ENCODE measurements at places on chromosomes 1 and 21.

DNA sequence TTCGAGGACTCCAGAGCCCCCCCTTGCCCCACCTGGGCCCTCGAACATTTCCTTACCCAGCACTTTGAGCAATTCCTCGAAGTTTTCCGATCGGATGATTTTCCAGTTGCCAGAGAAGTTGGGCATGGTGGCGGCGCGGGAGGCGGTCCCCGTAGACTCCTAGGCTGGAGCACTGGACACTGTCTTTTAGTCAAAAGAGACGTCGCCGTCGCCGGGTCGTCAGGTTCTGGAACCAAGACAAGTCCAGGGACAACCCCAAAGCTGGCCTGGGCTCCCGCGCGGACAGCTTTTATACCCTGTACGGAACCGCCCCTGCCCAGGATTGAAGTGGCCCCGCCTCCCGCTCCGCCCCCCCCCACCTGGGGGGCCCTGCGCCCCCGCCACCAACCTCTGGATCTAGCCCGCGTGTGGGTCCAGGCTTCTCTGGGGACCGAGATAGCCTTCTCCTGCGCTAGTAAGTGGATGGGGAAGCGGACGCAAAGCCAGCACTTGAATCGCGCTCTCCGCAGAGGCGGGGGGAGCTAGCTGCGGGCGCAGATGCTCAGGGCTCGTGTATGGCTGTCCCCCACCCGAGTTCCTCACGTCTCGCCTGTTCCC, at the start of gene CRABP2:
TSS of gene CRABP2 (minus strand) at position 263 of the 597 bp plus-strand sequence. CDS start at position 126, 137 bp downstream.
- DNase-seq, result no peak

DNA sequence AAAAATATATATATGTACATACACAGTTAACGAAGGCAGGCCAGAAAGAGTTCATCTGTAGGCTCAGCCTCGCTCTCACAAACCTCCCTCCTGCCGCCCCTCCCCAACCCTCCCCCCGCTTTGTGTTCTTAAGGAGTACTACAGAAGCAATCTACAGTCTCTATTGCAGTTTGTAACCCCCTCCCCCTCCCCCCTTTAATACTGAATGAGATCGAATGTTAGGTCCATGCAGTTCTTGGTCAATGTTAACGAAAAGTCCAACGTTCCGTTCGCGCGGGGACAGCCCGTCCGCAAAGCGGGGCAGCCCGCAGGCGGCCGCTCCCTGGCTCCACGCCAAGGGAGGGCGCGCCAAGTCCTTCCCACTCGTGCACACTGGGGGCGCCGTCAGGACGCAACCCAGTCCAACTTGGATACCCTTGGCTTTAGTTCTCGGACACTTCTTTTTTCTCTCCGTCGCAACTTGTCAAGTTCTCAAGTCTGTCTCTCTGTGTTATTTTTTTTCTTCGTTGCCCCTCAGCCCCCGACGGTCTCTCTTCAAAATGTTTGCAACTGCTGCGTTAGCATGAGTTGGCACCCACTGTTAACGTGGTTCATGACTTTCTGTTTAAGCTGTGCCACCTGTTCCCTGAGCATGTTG, 2.2 kb downstream of the JUN start:
- no peak for DNase-seq

GRCh38 chr1:158101927-158102326, 78.8 kb upstream of the CD1D start:
- DNase-seq, result no peak

DNA sequence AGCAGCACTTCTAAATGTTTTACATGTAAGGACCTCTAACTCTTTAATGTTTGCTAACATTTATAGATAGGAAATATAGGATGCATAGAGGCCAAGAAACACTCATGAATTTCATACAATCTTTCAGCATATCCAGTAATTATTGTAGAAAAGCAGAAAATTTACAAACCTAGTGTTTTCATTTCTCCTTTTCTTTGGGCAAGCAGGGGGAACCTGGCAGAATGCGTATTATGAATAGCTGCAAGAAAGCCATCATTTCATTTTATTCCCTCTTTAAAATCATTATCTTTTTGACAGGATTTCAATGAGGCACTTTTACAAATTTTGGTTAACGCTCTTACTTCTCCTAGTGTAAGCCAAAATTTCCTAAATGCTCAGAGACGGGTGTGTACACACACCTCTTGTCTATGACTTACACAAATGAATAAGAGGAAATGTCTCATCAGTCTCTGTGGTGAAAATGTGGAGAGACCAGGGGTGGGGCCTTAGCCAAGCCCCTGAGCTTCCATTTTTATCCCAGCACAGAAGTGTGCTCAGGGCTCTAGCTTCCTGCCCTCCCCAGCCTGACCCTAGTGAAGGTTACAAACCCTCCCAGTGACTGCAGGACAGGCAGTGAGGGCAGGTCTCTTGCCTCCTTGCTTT, 91.6 kb downstream of the LRRC8C start:
- no peak for DNase-seq

DNA sequence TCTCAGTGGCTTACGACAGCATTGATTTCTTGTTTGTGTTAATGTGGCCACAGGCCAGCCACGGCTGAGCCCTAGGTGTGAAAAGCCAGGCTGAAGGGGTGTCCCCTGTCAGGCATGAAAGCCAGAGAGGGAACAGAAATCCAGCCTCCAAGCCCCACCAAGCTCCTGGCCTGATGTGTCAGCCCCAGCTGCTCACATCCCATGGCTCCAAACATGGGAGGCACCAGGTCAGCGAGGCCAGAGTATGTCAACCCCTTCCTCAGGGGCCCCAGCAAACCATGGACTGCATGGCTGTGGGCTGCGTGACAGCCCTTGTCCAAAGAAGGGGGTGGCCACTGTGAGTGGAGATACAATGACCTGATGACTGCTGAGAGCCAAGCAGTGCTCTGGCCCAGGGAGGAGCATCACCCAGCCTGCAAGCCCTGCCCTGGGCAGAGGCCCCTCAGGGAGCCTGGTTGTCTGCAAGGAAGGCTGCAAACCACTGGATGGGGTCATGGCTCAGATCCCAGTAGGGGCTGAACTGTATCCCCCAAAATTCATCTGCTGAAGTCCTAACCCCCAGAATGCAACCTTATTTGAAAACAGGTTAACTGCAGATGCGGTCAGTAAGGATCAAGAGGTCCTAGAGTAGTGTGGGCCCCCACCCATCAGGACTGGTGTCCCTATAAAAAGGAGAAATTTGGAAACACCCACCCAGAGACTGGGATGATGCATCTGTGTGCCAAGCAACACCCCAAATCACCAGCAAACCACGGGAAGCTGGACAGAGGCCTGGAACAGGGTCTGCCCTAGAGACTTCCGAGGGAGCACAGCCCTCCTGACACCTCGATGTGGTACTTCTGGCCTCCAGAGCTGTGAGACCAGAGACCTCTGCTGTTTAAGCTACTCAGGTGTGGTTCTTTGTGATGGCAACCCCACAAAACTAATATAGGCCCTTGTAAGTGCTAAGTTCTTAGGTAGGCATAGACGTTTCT, 3.3 kb upstream of the MX2 start:
- no peak for DNase-seq

DNA sequence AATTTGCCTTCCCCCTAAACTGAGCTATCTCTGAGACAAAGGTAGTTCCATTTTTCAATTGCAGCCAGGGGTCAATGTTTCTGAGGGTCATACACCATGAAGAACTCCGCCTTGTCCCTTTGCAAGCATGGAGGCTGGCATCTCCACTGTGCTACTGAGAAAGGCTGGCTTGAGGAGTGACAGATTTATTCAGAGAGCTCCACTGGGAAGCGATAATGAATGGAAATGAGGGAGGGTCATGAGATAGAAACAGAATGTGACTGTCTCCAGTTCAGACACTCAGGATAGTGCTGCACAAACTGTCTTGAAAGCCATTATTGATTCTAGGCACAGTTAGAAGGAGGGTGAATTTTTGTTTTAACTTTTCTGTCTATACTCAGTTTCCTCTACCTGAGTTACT, 197.5 kb downstream of the ZNF326 start:
- no peak for DNase-seq

DNA sequence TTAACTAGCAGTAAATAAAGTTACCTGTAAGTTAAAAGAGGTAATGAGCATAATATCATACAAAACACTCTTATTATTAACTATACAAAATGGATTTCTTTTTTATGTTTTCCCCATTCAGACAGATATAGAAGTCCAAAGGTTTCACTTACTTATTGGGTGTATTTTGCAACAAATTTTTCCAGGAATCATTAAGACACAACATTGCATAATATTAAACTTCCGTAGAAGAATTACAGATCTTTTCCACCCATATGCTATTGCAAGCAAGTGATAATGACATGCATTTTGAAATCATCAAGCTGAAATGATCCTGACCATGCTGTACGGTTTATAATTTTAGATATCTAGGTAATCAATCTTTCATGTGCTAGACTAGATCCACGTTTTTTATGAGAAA, 957.0 kb downstream of the NCAM2 start:
- DNase-seq, result no peak

- no peak for DNase-seq
Measured at GRCh38 chr1:234722270-234722704, 112.3 kb upstream of the IRF2BP2 start.

- no peak for DNase-seq
Measured at GRCh38 chr21:16587681-16588375, 858.0 kb downstream of the USP25 start.

DNA sequence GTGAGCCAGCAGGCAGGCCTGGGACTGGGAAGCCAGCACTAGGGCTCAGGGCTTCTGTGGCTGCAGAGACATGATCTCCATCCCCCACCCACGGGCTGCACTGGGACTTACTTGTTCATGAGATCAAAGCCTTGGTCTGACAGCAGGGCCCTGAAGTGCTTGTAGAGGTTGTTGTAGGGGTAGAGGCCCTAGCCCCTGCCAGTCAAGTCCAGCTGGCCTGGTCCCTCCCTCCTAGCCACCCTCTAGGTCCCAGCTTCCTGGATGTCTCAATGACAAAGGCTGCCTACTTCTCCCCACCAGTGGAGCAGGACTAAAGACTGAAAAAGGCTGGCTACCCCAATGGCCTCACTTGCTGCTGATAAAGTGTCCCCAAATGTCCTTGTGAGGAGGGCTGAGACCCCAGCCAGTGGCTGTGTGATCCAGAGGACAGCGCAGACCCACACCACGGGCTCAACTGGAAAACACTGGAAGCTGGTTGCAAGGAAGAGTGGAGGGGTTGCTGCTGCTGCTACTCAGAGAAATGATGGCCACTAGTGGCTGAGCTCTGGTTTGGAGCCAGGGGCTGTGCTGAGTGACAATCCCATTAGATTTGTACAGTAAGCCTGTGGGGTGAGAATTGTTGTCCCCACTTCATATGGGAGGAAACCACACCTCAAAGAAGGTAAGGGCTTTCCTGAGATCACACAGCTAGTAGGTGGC, 1.4 kb downstream of the HTR1D start:
- no peak for DNase-seq

GRCh38 chr1:21361506-21361905, 71.2 kb upstream of the ECE1 start:
- no peak for DNase-seq

- peak; percentile 13 for DNase-seq
Measured at GRCh38 chr1:18820791-18821641, 38.4 kb downstream of the TAS1R2 start.

DNA sequence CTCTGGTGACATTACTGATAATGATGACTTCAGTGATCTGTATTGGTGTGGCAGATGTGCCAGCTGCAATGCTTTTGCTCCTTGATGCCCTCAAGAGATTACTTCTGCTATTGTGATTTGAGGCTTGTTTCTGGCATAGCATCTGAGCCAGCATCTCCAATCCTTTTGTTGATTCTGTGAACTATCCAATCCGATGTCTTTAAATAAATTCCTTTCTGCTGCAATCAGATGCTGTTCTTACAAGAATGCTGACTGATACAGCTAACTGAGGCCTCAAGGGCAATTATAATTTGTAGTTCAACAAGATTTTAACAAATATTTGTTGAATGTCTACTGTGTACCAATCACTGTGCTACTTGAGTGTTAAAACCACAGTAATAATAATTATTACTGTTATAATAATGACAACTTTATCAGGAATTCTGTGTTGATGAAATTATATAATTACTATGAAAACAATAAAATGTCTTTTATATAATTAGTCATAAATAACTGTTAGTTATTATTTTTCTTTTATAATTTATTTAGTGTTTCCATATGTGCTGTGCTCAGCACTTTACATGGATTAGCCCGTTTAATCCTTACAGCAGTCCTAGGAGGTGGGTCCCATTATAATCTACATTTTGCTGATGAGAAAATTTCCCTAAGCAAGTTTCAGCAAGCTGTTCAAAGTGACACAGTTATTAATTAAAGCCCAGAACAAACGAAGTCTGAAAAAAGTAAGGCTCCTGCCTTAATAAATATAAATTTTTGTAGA, 308.2 kb downstream of the BRINP3 start:
- no peak for DNase-seq

- DNase-seq, result no peak
Measured at GRCh38 chr1:77468257-77468948, 186.6 kb downstream of the AK5 start.

DNA sequence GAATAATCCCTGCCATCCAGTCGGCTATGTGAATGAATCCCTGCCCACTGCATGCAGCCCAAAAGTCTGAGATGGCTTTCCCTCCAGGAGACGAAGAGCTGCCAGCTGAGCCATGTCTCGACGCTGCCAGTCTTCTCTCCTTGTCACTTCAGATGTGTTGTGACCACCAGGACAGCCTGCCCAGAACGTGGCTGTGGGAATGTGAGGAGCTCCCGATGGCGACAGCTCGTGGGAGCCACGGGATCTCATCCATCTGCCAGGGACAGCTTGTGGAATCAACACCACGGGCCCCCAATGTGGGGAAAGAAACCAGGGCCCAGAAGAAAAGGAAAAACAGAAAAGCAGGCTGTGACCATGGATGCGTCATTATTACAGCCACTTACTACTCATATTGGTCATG, 67.2 kb downstream of the NFASC start:
- DNase-seq, result no peak

GRCh38 chr1:161304927-161305866, 4.6 kb downstream of the MPZ start:
- DNase-seq, result no peak

GRCh38 chr1:67517046-67517445, 86.8 kb upstream of the SERBP1 start:
- no peak for DNase-seq

- no peak for DNase-seq
Measured at GRCh38 chr1:53112861-53113260, 29.6 kb downstream of the SLC1A7 start.

GRCh38 chr1:145906954-145907753, 2.7 kb downstream of the ITGA10 start:
- DNase-seq, result no peak

- no peak for DNase-seq
Measured at GRCh38 chr1:184583849-184584248, 170.8 kb downstream of the EDEM3 start.

DNA sequence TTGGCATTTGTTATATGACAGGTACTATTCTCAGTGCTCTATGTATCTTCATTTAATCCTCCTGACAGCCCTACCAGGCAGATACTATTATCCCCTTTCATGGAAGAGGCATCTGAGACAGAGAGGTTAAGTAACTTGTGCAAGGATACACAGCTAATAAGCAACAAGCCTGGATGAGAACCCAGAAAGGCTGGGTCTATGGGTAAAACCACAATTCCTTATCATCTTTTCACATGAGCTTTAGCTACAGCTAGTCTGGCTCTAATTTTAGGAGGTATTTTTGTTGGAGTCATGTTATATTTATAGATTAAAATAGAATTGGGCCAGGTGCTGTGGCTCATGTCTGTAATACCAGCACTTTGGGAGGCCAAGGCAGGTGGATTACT, 27.7 kb downstream of the DNTTIP2 start:
- DNase-seq, result no peak

All from stimulated activated CD8-positive, alpha-beta memory T cell treated with anti-CD3 and anti-CD28 coated beads, Interleukin-4, amount 100 ng/mL, for 1 hour (primary cell).